Esophagus muscularis mucosa (tissue), 4 donors: ENCODE measurements at places on chromosomes 12 and 14.

- DNase-seq, result no peak
Measured at GRCh38 chr12:91142221-91142631, 30.9 kb upstream of the LUM start.

GRCh38 chr14:99551034-99551922 lies 52.7 kb downstream of the CCDC85C start:
- no peak for DNase-seq

DNA sequence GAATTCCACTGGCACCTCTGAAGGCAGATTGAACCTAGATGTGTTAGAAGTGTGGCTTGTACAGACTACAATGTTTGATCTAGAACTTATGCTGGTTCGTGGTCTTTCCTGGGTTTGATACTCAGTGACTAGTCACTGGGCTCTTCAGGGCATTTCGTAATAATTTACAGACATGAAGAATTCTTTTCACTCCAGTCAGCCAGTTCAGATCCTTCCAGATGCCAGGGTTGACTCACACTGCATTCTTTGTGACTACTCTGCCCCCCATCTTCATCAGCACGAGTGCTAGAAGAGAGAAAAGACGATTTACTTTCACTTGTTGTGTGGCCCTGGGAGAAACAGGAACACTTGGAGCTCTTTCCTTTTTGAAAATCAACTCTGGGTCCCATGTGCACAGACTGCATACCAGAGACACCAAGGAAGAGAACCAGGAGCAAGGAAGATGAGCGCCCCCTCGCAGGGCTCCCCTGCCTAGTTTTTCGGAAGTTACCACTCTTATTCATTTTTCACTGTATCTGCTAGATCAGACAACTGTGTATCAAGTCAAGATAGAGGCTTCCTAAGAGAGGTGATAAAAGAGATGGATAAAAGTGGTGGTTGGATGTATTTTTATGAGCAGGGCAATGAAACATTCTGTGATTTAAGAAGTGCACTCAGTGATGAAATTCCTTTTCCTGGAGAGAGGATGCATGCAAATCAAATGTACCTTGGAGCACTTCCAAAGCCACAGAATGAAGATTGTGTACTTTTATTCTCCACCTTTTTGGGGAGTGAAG lies 33.5 kb upstream of the EVL start:
- no peak for DNase-seq

DNA sequence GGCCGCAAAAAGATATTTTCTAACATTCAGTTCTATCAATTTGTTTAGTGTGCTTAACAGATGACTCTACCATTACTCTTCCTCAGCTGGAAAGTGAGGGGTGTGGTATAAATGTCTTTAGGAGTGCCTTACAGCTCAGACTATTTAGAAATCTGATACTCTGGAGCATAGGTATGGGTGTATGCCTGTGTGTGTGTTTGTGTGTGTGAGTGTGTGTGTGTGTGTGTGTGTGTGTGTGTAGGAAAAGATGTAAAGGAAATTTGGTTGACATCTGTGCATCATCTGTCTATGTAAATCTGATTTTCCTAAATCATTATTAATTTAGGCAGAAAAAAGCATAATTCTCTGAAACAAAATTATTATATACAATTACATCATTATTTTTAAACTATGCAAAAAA lies 16.0 kb downstream of the RNASE3 start:
- no peak for DNase-seq

DNA sequence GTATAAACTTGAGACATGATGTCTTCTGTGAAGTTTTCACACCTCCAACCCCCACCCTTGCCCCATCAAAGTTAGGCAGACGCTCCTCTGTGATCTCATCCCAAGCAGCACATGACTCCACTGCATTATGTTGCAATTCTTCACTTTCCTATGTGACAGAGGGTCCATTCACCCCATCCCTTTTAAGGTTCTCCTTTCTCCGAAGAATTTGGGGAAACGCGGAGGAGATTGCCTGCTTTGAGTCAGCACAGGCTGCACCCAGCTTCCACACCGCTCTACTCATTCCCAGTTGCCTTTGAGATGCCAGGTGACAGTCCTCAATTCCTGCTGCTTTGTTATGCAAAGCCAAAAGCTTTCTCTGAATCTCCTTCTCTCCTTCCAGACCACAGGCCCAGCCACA lies 61.8 kb downstream of the PHLDA1 start:
- no peak for DNase-seq

DNA sequence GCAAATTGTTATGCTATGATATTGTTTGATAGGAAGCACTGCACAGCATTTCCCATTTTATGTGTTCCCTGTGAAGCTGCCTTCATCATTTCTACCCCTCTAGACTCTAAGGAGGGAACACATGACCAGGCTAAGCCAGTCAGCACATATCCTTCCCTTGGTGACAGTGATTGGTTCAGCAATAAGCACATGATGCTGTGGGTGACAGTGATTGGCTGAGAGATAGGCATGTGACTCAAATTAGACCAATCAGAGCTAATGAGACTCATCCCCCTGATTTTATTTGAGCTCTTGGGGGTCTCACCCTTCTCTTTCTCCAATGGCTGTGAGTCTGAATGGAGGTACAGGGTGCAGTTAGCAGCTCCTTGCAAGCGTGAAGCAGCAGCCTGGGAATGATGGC lies 195.2 kb downstream of the NUAK1 start:
- no peak for DNase-seq

DNA sequence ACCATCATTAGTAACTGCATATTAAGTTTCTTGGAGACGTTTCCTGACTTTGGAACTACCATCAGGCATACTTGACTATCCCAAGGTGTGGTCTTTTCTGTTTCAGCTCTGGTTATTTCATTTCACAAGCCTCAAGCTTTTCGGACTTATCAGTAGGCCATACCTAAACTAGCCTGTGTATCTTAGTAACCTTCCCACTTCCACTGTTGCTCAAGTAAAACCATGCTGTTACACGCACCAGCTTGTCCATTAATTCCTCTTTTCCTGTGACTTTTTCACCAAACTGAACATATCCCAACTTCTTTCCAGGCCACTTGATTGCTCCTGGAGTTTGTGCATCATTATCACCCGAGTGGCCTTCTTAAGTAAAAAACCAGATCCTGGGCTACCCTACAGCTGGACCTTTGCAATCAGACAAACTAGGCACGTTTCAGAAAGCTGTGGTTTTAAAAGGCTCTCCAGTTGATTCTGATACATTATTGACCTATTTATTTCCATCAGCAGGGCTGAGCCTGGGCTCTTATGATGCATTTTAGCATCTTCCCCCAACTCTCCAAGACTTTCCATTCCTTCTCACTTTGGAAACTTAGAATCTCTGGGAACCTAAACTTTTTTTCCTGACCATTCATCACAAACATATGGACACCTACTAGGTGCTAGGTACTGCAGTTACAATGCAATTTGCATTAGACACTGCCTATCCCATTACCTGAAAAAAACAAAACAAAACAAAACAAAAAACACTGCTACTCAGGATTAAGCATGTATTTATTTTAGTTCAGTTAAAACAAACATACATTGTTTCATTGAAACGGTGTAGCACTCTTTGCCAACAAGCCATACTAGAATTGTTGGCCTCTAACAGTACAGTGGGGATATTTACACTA lies 14.9 kb downstream of the SLC38A2 start:
- no peak for DNase-seq

DNA sequence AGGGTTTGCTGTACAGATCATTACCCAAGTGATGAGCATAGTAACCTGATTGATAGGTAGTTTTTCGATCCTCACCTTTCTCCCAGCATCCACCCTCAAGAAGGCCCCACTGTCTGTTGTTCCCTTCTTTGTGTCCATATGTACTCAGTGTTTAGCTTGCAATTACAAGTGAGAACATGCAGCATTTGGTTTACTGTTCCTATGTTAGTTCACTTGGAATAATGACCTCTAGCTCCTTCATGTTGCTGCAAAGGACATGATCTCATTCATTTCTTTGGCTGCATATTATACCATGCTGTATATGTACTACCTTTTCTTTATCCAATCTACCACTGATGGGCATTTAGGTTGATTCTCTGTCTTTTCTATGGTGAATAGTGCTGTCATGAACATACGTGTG lies 181.6 kb upstream of the FOXG1 start:
- no peak for DNase-seq

DNA sequence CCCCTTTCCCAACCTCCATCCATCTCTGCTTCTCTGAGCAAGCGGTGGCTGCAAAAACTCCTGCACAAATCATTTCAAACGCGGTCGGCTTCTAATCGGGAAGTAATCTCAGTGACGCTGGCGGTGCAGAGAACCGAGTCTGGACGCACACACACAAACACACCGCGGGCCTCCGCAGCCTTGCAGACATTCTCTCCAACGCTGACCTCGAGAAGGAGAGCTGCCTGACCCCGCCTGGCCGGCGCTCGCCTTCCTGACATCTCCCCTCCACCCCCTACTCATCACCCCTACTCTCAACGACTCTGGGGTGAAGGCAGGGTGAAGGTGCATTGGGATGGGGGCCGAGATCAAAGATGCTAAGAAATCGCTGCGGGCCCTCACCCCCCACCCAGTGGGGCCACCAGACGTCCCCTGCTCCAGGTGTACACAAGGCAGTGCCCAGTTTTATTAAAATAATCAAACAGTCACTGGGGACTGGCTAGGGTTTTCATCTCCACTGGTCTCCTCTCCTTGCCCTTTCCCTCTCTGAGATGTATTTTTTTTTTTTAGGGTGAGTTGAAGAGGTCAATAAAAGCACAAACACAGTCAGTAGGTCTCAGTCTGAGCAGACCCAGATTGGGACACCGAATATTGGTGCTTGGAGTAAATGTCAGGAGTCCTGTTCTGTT lies 506 bp upstream of the TBX5 start:
- no peak for DNase-seq

GRCh38 chr12:124390442-124391097 lies 95.7 kb downstream of the RFLNA start:
- no peak for DNase-seq

DNA sequence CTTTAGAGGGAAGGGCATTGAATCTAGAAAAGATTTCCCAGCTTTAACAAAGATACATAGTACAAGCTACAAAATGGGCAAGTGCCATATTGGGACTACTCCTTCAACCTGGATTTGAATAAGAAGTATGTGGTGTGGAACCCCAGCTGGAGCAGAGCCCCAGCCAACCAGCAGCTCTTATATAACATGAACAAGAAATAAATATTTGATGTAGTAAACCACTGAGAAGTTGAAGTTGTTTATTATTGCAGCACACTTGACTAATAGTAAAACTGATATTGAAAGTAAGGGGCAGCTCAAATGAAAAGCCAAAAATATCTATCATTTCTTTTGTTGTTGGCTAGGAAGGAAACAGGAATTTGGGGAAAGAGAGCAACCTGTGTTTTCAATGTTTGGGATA lies 701.8 kb downstream of the TMTC2 start:
- no peak for DNase-seq

DNA sequence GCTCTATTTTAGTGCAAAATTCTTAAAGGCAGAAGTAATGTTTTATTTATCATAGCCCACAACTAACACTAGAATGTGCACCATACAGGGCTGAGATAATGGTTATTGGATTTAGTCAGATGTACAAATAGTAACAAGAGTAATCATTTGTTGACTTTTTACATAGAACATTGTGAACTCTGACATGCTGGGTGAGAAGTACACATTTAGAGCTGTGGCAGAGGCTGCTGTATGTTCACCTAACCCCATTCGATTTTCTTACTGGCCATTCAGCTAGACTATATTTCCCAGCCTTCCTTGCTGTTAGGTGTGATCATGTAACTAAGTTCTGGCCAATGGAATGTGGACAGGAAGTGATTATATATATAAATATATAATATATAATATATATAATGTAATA lies 89.1 kb downstream of the DRAM1 start:
- DNase-seq, result no peak

DNA sequence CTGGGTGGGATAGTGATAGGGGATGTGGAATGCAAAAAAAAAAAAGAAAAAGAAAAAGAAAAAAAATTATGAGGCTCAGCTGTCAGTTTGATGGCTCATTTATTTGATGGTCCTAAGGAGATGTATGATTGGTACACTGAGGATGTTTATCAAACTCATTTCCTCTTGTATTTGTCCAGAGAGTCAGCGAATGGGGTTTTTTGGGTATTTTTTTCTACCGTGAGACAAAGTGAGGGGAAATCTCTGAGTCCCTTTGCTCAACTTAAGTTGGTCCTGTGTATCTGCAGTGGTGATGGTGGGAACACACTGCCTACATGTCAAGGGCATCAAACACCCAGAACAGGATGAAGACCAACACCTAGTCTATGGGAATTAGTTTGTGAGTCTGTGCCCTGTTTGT lies 176.9 kb upstream of the HIF1A start:
- no peak for DNase-seq

- DNase-seq, result no peak
Measured at GRCh38 chr12:38811814-38812356, 93.5 kb downstream of the CPNE8 start.

DNA sequence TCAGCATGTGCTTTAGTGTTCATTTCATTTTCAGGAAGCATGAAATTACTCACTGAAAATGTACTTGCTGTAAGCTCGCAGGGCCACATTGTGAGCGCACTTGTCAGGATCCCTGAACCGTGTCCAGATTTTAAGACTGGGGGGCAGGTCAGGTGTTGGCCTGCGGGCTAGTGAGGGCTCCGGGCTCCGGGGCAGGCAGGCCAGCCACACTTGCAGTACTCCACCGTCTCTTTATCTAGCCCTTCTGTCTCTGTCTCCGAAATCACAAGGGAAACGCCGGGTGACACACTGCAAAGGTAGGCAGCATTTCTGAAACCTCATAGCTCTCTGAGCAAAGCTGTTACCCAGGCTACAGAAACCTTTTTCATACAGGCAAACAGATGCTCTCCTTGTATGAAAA lies 98.7 kb downstream of the EML1 start:
- no peak for DNase-seq

DNA sequence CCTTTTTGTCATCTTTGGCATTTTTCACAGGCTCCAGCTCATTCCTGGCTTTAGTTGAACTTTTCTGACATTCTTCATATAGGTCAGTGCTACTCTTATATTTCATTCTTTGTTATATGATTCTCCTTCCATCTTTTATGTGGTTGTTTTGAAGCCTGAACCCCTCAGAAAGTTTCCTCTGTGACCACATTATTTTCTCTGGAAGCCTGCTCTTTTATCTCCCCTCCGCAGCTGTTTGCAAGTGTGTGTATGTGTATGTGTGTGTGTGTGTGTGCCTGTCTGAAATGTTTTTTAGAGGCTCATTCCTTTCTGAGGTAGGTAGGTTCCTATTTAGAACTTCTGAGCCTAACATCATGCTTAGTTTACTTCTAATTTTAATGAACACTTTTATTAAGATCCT lies 47.6 kb downstream of the ANO4 start:
- DNase-seq, result no peak

GRCh38 chr12:39081910-39082309 lies 176.5 kb upstream of the CPNE8 start:
- no peak for DNase-seq
